Lower lobe of right lung (tissue), 2 donors: ENCODE measurements at places on chromosomes 7 and 10.

GRCh38 chr7:132205509-132205908 lies 370.8 kb downstream of the PLXNA4 start:
- no peak for DNase-seq

- no peak for DNase-seq
These were observed at the start of gene PTPN12 for GRCh38 chr7:77537136-77537777. TSS of gene PTPN12 (plus strand) at chr7:77537295. CDS start at chr7:77537547, 252 bp downstream.

GRCh38 chr7:52352013-52352981 lies 683.1 kb upstream of the POM121L12 start:
- DNase-seq: no peak

GRCh38 chr10:131076356-131076755 lies 235.2 kb downstream of the TCERG1L start:
- DNase-seq: no peak

DNA sequence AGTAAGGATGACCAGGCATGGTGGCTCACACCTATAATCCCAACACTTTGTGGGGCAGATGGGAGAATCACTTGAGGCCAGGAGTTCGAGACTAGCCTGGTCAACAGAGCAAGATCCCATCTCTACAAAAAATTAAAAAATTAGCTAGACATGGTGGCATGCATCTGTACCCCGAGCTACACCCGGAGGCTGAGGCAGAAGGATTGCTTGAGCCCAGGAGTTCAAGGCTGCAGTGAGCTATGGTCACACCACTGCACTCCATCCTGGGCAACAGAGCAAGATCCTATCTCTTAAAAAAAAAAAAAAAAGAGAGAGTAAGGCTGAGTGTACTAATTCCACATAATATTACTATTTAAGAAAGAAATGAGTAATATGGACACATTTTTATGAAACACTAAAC lies 3.8 kb downstream of the P4HA1 start:
- no peak for DNase-seq

DNA sequence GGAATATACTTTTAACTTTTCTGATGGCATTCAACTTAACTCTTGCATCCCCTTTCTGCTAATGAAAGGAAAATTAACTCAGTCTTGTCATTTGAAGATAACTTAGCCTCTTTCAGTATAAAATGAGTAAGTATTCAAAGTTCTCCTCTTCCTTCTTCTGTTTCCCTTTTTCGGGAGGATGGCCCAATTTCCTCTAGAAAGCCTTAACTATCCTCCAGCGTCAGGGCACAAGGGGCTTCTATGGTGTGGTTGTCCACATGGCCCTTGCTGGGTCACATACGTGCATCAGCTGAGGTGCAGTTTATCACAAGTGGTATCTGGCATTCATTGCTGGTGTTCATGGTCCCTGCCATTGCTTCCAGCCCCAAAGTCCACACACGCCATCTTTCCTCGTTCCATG lies 17.8 kb upstream of the GSAP start:
- no peak for DNase-seq

GRCh38 chr10:974785-975074 lies 13.5 kb upstream of the GTPBP4 start:
- no peak for DNase-seq

GRCh38 chr10:84007482-84007881 lies 131.8 kb upstream of the GHITM start:
- DNase-seq: no peak

- no peak for DNase-seq
These were observed 444.1 kb upstream of the LRRN3 start for GRCh38 chr7:110646804-110647203.

DNA sequence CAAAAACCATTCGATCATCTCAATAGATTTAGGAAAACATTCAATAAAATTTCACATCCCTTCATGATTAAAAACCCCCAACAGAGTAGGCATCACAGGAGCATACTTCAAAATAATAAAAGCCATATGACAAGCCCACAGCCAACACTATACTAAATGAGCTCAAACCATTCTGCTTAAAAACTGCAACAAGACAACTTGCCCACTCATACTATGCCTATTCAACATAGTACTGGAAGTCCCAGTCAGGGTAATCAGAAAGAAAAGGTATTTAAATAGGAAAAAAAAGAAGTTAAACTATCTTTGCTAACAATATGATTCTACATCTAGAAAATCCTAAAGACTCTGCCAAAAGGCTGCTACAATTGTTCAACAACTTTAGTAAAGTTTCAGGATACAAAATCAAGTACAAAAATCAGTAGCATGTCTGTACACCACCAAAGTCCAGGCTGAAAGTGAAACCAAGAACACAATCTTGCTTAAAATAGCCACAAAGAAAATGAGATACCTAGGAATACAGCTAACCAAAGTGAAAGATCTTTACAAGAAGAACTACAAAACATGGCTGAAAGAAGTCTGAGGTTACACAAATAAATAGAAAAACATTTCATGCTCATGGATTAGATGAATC lies 882.6 kb downstream of the GRM8 start:
- no peak for DNase-seq

GRCh38 chr7:75630549-75630948 lies 108.2 kb downstream of the HIP1 start:
- no peak for DNase-seq

GRCh38 chr10:24866604-24867583 lies 85.5 kb downstream of the PRTFDC1 start:
- peak; percentile 63 for DNase-seq

- DNase-seq: no peak
These were observed 51.9 kb downstream of the OAT start for GRCh38 chr10:124366825-124367224.

DNA sequence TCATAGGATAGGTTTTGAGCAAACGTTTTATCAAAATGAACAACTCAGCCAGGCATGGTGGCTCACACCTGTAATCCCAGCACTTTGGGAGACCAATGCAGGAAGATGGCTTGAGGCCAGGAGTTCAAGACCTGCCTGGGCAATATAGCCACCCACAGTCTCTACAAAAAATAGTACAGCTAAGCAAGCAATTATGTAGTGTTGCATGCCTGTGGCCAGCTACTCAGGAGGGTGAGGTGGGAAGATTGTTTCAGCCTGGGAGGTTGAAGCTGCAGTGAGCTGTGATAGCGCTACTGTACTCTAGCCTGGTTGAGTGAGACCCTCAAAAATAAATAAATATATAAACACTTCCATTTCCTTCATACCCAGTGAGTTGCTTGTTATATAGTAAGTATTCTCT lies 67.1 kb downstream of the LSMEM1 start:
- no peak for DNase-seq

- DNase-seq: no peak
These were observed 14.3 kb upstream of the LARP4B start for GRCh38 chr10:945778-946177.

DNA sequence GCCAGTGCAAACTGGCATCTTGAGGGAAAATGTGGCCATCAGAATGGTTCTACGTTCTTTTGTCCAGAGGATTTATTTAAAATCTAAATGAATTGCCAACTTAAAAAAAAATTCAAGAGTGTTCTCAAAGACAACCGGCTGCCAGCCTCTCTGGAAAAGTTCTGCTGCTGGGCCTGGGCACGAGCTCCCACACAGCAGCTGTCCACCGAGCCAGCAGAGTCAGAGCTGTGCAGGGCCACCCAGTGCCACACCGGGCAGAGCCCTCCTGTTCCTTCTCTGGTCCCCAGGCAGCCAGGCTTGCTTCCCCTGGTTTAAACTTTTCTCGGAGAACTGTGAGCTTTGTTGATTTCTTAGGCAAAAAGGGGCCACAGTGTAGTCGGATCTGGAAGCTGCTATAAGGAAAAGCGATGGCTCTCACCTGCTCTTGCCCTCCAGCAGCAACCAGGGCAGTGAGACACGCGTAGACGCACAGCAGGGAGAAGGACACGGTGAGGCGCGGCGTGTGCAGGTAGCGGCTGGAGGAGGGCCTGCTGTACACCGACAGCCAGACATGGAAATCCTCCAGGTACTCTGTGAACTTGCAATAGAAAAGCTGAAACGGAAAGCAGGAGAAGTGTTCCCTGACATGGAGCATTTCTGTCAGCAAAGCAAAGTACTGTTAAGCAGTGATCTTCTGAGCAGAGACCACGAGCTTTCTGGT lies 111.6 kb downstream of the PKD1L1 start:
- no peak for DNase-seq

GRCh38 chr10:55500931-55501559 lies 700.0 kb upstream of the PCDH15 start:
- no peak for DNase-seq

DNA sequence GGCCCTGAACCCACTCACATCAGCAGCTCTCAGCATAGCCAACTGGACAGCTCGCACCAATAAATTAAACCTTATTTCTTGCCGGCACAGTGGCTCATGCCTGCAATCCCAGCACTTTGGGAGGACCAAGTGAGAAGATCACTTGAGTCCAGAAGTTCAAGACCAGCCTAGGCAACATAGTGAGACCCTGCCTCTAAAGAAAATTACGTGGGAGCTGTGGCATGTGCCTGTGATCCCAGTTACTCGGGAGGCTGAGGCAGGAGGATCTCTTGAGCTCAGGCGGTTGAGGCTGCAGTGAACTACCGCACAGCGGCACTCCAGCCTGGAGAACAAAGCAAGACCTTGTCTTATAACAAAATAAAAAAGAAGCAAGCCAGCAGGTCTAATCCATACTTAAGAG lies 75.7 kb downstream of the SEPTIN14 start:
- no peak for DNase-seq

GRCh38 chr10:107831772-107832171 lies 667.3 kb upstream of the SORCS1 start:
- no peak for DNase-seq

DNA sequence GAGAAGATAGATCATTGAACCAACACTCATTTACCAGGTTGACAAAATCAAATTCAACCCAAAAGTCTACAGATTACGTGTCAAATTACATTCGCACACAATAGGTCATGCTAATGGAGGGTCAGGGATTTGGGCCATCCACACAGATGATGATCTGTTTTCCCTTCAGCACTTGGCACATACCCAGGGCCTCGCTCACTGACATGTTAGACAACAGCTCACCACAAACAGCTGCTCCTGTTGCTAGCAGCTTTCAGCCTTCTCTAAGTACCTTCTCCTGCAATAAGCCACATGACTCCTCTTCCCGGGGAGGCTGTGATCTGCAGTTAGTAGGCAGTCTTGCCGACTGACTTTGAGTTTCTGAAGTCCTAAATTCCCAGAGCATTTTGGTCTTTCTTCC lies 18.4 kb downstream of the NKX2-3 start:
- DNase-seq: no peak

DNA sequence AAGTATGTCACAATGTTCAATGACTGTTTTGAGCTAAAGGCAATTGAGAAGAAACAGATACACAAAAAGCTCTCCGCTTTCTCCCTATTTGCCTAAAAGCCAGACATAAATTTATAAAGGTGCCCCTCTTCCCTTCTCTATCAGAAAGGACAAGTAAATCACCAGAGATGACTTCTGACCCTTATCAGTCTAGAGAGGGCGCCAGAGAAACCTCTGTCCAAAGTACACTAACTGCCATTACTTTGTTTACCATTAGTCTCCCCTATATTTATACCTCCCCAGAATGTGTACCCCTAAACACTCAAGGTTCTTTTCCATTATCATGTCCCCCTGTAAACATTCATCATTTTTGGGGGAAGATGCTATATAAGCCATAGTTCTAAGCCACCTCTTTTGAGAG lies 49.3 kb downstream of the TPK1 start:
- DNase-seq: no peak

- no peak for DNase-seq
These were observed 42.5 kb upstream of the FZD8 start for GRCh38 chr10:35684586-35684985.

DNA sequence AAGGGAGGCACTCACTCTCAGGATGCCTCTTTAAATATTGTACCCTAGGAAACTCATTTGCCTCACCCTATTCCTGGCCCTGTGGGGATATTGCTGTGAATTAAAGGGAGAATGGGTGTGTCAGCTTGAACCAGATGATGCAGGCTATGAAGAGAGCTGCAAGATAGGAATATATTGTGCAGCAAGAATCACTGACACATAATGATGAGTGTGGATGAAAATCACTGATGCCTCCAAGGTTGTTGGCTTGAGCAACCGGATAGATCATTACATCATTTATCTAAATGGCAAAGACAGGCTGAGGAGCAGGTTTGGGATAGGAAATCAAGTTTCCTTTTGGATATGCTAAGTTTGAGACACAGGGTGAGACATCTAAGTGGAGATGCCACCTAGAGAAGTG lies 6.2 kb downstream of the SLC26A4 start:
- no peak for DNase-seq

GRCh38 chr7:90111-91063 lies 102.0 kb upstream of the FAM20C start:
- no peak for DNase-seq

- DNase-seq: no peak
These were observed 216.4 kb downstream of the ELFN1 start for GRCh38 chr7:1886361-1887064.

GRCh38 chr7:65809259-65809981 lies 63.5 kb upstream of the VKORC1L1 start:
- DNase-seq: no peak

DNA sequence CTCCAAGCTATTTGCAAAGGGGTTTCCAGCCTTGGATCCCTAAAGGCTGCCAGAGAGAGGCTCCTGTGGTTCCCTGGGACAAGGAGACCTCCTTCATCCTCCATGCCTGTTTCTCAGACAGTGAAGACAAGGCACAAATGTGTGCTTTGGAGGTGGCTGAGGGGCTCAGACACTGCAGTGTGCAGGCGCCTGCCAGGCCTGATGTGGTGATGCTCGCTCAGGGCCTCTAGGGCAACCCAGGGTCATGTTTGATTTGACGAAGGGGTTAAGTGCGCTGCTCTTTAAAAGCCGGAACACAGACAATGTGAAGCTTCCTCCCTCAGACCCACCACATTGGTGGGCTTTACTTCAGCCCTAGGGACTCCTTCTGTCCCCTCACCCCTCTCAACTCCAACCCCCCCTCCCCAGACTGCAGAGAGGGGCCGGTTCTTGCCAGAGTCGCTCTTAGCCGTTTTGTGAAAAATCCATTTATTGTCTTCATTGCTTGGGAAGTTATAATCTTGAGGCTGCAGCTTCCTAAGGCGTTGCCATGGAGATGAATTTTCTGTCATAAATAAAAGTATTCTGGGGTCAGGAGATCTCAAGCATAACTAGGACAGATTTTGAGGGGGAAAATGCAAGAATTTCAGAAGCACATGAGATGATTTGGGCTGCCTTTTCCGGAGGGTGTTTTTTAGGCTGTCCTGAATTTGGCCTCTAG lies 35.8 kb downstream of the PDGFA start:
- DNase-seq: peak; percentile 9

- no peak for DNase-seq
These were observed 25.4 kb downstream of the TMEM273 start for GRCh38 chr10:49162761-49163310.

GRCh38 chr7:47298636-47299035 lies 283.3 kb downstream of the TNS3 start:
- DNase-seq: no peak

- peak; percentile 89 for DNase-seq
These were observed 3.4 kb downstream of the LRRC27 start for GRCh38 chr10:132335189-132336063.

GRCh38 chr10:88361494-88361893 lies 221.6 kb downstream of the RNLS start:
- no peak for DNase-seq

DNA sequence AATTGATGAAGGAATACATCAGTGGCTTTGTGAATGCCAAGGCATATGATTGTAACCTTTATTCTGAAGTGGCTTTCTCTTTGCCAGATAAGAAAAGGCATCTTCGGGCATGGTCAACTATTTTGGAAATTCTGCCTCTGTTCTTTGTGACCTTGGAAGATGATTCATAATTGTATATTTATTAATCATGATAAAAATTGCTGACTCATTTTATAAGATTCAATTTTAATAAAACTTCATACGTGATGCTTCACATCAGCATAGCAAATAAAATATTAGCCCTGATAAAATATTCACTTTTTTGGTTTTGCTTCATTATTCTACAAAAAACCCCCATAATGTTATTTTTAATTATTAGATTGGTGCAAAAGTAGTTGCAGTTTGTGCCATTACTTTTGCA lies 200.5 kb downstream of the MACC1 start:
- DNase-seq: no peak
